GM23248 (cell line): ENCODE measurements at places on chromosomes 5 and 9. TPM values are rescaled to one million over a fixed set of nuclear protein-coding genes. Genes with fewer than 3 reads are reported as not detected.

F2R gene
- total RNA-seq: 3.7 and 5.3 TPM in 2 replicates

PCDHB13 gene
- 2.8 and 3.3 TPM in 2 replicates for total RNA-seq

GRCh38 chr5:179530069-179530998 lies 20.0 kb upstream of the RUFY1 start:
- peak; percentile 47 for DNase-seq

- no peak for DNase-seq
Observed at GRCh38 chr5:150053713-150054392, 32.5 kb downstream of the CSF1R start.

SLIT3 gene
- 49.4 and 61.9 TPM in 2 replicates for total RNA-seq

DNA sequence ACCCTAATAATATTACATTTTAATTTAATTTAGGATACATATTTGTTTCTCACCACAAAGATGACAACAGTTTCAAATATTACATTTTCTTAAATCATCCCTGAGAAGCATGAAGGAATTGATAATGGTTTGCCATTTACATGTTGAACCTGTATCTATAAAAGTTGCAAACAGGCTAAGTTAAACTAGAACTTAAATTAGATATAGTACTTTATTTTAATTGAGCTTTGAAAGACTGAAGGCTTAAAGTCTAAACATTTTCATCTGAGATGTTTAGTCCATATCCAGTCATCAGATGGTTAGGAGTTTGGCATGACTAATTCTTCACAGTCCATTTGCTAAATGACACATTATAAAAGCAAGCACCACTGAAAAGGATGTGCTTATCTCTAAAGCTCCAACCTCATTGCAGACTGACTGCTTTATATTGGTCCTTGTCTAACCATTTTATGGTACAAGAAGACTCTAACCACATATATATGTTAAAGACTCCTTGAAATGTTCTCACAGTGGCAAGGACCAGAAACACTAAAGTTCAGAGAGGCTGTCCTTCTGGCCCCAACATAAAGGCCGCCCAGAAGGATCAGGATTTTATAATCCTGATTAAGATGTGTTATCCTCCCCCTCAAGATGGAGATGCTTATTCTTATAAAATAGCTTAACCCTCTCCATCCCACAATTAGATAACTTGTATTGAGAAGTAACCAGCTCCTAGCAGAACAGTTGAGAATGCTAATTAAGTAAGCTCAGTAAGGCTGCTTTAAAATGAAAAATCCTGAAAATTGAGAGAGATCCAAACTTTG lies 25.8 kb downstream of the WNT8A start:
- DNase-seq: peak; percentile 51

DNA sequence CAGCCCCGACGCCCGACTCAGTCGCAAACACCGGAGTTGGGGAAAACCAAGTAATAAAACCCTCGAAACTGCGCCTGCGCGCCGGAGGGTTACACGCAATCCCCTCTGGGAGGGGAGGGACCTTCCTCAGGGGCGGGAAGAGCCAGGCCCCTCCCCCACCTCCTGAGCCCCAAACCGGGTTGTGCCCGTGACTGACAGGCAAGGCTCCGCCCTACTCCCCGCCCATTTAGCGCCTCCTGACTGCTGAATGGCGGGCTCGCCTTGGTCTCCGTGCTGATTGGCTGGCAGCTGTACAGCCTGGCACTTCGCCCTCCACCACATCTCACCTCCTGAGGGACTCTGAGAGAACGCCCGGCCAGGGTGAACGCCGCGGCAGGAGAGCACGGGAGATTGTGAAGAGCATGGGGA lies at the start of gene PRDM9:
PRDM9 (plus strand) TSS at position 332 of the 408 bp plus-strand sequence. CDS start 1,425 bp downstream, outside the sequence.
- peak; percentile 37 for DNase-seq

ZBTB5 gene
- 8.3 and 8.7 TPM in 2 replicates for total RNA-seq

RUSC2 gene
- total RNA-seq: 74.0 and 78.4 TPM in 2 replicates

C5orf58 gene
- not detected in 2 replicates for total RNA-seq

DNA sequence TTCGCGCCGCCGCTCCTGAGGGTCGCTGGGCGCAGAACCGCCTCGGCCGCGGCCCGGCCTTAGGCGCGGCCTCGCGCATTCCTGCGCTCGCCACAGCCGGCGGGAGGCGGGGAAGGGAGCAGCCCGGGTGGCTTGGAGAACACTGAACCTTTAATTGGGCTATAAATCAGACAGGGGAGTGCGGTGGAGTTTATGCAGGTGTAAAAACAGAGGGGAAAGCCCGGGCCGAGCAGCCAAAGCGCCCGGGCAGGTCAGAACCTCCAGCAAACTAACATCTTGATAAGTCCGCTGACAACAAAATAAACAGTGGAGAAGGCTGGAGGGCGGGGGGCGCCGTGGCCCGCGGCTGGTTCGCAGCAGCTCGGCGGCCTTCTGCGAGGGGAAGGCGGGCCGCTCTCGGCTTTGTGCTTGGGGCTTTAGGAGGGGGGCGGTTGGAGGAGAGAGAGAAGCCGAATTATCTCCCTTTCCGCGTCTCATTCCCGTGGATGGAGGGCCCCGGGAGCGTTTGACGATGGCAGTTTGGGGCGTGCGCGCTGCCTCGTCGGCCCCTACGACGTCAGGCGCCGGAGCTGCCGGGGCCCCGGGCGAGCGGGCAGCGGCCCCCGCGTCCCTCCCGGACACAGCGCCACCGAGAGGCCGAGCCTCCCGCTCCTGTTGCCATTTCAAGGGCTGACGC lies 11.3 kb downstream of the FOXD1 start:
- peak; percentile 90 for DNase-seq

DNA sequence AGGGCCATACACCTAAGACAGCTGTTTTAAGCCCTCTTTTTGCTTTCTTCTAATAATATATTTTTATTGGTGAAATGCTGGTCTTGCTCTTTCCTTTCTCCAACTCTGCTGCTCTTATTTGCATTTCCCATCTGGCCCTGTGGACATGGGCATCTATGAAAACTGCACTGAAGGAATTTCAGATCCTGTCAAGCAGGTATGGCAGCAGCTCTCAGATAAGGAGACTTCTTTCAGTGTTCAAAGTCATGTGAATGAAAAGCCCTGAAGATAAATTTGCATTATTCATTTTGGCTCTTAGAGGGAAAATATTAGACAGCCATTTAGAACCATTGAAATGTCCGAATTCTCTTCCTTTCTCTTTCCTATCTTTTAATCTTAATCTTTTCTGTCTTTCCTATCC lies 668.0 kb upstream of the RIOK2 start:
- DNase-seq: no peak

GRCh38 chr5:142613271-142613671 lies 72.6 kb downstream of the FGF1 start:
- peak; percentile 90 for DNase-seq

- no peak for DNase-seq
Observed at GRCh38 chr5:81898403-81898802, 73.4 kb upstream of the ATG10 start.

GRCh38 chr5:14261235-14261634 lies 118.1 kb downstream of the TRIO start:
- no peak for DNase-seq

GRCh38 chr9:86354818-86355309 lies 654 bp upstream of the TUT7 start:
- peak; percentile 62 for DNase-seq

SCAI gene
- 2.9 and 3.0 TPM in 2 replicates for total RNA-seq

- DNase-seq: peak; percentile 71
Observed at GRCh38 chr5:94276751-94277150, 341.7 kb downstream of the KIAA0825 start.

SPINK1 gene
- not detected in 2 replicates for total RNA-seq

GRCh38 chr5:24177821-24178220 lies 467.0 kb downstream of the CDH10 start:
- DNase-seq: peak; percentile 52

GRCh38 chr5:411728-412127 lies 31.2 kb upstream of the EXOC3 start:
- no peak for DNase-seq

GRCh38 chr9:5493679-5494511 lies 16.4 kb upstream of the PDCD1LG2 start:
- peak; percentile 92 for DNase-seq

BTNL9 gene
- not detected in 2 replicates for total RNA-seq

DNA sequence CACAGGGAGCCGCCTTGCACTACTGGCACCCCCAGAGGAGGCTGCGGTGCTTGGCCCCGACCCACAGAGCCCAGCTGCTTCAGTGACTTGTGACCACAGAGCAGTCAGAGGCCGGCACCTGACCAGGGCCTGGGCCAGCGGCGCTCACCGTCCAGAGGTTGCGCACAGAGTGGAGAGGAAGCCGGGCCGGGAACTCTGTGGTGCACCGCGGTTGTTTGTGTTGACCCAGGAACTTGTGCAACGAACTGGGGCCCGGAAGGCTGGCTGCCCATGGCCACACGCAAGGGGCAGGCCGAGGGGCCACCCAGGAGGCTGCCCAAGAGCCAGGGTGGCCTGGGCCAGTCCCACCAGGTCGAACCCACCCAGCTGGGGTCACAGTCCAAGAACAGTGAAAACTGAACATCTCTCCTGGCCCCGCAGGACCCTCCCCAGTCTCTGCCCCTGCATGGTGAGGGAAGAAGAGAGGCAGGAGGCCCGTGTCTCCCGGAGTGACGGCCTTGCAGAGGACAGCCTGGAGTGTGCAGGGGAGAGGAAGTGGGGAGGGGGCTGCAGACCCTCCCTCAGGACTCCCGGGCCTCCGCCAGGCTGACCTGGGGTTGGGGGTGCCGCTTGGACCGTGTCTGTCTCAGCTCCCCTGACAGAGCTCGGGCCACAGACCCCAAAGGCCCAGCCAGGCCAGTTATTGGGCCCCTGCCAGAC lies 42.8 kb upstream of the EGFL7 start:
- DNase-seq: no peak

NIM1K gene
- 0.63 and 4.9 TPM in 2 replicates for total RNA-seq

- peak; percentile 24 for DNase-seq
Observed at GRCh38 chr5:155978850-155979249, 348.1 kb upstream of the SGCD start.

GRCh38 chr5:178298283-178298807 lies 65.7 kb upstream of the PHYKPL start:
- DNase-seq: no peak

GRCh38 chr5:122442938-122443337 lies 130.9 kb downstream of the SNCAIP start:
- no peak for DNase-seq

CTSV gene
- not detected in 2 replicates for total RNA-seq

- DNase-seq: no peak
Observed at GRCh38 chr5:92421196-92421595, 1038.1 kb upstream of the ARRDC3 start.

KIF20A gene
- 26.0 and 27.3 TPM in 2 replicates for total RNA-seq

- no peak for DNase-seq
Observed at GRCh38 chr9:14246951-14247350, 67.0 kb downstream of the NFIB start.

GRCh38 chr9:98255061-98255577 lies 330 bp downstream of the TBC1D2 start:
- DNase-seq: peak; percentile 82

DNA sequence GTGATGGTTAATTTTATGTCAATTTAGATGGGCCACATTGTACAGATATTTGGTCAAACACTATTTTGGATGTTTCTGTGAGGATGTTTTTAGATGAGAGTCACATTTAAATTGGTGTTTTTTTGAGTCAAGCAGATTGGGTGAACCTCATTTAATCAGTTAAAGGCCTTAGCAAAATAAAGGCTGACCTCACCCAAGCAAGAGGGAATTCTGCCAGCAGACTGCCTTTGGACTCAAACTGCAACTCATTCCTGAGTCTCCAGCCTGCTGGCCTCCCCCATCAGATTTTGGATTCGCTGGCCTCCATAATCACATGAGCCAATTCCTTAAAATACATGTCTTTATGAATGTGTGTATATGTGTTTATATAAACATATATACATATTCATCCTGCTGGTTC lies 282.7 kb upstream of the POU5F2 start:
- peak; percentile 52 for DNase-seq

CDX1 gene
- total RNA-seq: not detected in 2 replicates

- peak; percentile 50 for DNase-seq
Observed at GRCh38 chr5:32794086-32794485, 83.0 kb downstream of the NPR3 start.

DNA sequence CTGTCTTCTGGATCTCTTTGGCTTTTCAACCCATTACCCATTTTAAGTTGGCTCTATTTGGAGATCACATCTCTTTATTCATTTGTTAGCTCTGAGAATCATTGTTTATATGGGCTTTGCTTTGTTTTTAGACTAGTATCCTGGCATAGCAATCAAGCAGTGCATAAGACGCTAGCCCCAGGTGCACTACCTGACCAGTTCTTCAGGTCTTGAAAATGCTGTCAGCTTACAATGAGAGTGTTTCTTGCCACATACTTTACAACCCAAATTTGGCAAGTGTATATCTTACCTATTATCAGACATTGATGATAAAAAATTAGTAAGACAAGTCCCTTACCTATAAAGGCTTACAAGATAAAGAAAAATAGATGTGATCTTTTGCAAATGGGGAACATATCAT lies 12.2 kb downstream of the OXCT1 start:
- no peak for DNase-seq

DNA sequence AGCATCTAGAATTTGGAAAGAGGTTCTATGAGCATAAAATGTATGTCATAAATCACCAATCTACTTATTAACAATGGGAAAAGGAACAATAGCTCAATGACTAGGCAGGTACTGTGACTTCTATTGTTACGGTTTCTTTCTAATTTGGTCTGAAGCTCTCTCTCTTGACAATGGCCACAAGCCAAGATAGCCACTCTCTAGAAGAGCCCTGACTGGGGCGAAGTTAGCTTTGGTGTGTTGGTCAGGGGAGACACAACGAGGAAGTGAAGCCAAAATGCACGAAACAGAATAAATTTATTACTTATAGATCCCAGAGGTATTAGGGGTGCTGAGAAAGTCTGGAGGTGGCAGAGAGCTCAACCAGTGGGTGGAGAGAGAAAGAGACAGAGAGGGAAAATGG lies 9.4 kb upstream of the RAD23B start:
- no peak for DNase-seq

KIF4B gene
- total RNA-seq: not detected in 2 replicates

- no peak for DNase-seq
Observed at GRCh38 chr9:38294220-38294960, 98.1 kb upstream of the ALDH1B1 start.

DNA sequence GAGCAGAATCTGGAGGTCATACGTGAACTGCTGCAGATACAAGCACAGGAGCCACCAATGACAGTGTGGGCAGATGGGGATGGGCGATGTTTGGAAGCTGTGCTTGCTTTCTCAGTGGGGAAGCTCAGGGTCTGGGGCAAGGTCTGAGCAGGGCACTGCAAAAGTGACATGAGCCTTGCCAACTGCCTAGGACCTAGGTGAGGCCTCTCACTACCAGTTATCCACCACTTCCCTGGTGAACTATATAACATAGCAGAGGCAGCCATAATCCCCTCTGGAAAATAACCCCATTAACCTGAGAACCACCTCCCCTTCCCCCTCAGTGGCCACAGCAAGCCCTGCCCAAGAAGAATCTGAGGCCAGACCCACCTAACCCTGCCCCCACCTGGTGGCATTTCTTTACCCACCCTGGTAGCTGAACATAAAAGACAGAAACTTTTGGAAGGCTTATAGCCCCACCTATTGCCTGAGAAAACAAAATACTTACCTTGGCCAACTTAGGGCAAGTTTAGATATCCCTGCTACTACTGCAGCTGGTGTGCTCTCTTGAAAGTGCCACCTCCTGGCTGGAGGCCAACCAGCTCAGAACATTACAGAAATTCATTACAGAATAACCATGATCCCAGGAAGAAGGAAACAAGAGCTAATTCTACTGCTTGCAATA lies 18.8 kb upstream of the SPEF2 start:
- no peak for DNase-seq
